Retinal pigment epithelial cell (primary cell): ENCODE measurements at places on chromosomes 3 and 15.

GRCh38 chr3:114329823-114330222 lies 36.0 kb downstream of the TIGIT start:
- DNase-seq = no peak

GRCh38 chr3:24264748-24265158 lies 229.9 kb downstream of the THRB start:
- no peak for DNase-seq

DNA sequence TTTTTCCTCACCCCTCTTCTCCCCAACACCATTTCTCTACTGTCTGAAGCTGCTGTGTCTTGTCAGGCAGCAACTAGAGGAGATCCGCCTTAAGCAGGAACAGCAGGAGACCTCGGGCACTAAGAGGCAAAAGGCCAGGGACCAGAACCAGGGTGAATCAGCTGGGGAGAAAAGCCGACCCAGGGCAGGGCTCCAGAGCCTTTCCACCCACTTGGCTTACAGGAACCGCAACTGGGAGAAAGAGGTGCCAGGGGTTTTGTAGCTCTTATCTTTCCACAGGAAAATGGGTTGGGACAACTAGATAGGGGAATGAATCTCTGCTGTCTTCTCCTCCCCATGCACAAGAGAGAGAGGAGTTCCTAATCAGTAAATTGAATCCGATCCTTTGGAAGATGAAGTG lies 3.0 kb upstream of the NGRN start:
- no peak for DNase-seq

DNA sequence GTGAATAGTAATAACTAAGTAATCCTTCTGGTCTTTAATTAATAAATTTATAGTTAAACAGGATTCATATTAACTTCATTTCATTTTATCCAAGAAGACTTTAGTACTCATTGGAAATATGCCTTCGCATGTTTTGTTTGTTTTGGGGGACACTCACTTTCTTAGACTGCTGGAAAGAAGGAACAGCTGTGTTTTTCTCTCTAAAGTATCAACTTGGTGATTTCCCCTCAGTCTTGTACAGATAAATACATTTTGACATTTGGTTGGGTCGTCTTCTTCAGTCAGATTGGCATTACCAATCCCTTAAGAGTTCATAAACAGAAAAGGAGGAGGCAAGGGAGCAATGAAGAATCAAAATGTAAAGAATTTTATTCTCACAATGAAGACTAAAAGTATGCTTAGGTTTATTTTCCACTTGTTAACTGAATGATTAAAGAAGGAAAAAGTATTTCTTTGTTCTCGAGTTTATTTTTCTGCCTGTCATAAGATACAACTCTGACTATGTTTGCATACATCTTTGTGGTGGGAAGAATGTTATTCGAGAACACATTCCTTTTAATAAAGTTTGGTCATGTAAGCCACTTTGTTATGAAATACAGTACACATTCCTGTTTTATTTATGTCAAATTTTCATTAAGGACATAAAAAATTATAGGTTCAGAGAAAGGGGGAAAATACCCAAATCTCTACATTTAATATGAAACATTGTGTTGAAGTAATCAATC lies 140.2 kb downstream of the GMNC start:
- DNase-seq = no peak

- no peak for DNase-seq
Observed at GRCh38 chr3:71893122-71893521, 108.2 kb upstream of the PROK2 start.
